ENCODE measurements at places on chromosomes 16 and 17.

GRCh38 chr16:78022347-78023060 is at the start of gene CLEC3A:
CLEC3A (plus strand) TSS chr16:78022548; CDS start chr16:78022627, 79 bp downstream.
- DNase-seq: no peak

DNA sequence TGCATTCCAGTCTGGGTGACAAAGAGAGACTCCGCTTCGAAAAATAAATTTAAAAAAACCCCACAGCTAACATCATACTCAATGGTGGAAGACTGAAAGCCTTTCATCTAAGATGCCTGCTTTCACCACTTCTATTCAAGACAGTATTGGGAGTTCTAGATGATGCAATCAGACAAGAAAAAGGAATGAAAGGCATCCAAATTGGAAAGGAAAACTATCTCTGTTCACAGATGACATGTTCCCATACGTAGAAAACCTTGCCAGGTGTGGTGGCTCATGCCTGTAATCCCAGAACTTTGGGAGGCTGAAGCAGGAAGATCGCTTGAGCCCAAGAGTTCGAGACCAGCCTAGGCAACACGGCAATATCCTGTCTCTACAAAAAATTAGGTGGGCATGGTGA is 31.1 kb downstream of the RANBP10 start:
- no peak for DNase-seq

- DNase-seq: no peak
Observed at GRCh38 chr17:49069585-49070273, 62.8 kb upstream of the B4GALNT2 start.

GRCh38 chr17:22569459-22570143 is 877.3 kb downstream of the KCNJ18 start:
- DNase-seq: no peak

DNA sequence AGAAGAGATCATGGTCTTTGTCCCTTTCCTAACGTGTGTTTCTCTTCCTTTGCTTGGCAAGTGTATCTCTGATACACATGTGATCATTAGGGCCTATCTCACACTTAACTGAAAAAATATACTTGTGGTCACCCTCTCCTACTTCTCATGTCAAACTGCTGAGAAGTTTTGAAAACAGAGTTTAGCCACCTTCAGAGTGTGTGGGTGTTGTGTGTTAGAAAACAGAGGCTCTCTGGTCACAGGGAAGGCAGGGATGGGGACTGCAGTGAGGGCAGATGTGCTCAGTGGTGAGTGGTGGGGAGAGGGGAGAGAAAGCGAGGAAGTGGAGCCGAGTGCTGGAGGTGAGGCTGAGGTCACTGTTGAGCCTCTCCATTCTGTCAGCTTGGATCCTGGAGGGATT is 29.4 kb downstream of the GRB7 start:
- DNase-seq: no peak

GRCh38 chr17:82863383-82863940 is 23.6 kb upstream of the ZNF750 start:
- DNase-seq: no peak

DNA sequence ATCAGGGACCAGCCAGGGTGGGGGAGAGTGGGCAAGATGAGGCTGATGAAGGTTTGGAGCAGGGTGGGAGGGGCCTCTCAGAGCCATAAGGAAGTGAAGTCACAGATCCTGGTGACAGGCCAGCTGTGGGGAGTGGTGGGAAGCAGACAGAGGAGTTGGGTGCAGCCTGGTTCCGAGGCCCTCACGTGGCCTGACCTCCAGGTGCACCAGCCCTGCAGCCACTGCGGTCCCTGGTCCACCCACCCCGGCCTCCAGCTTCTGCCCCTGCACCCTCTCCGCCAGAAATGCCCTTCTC is 3.9 kb upstream of the ZFPM1 start:
- DNase-seq: peak; percentile 54

- DNase-seq: no peak
Observed at GRCh38 chr17:79587421-79587820, 23.4 kb downstream of the RBFOX3 start.

GRCh38 chr16:14125000-14125681 is 54.0 kb downstream of the MRTFB start:
- peak; percentile 42 for DNase-seq

GRCh38 chr16:65495106-65495505 is 373.2 kb upstream of the CDH11 start:
- no peak for DNase-seq

GRCh38 chr17:1384905-1385435 is 15.1 kb downstream of the YWHAE start:
- no peak for DNase-seq

DNA sequence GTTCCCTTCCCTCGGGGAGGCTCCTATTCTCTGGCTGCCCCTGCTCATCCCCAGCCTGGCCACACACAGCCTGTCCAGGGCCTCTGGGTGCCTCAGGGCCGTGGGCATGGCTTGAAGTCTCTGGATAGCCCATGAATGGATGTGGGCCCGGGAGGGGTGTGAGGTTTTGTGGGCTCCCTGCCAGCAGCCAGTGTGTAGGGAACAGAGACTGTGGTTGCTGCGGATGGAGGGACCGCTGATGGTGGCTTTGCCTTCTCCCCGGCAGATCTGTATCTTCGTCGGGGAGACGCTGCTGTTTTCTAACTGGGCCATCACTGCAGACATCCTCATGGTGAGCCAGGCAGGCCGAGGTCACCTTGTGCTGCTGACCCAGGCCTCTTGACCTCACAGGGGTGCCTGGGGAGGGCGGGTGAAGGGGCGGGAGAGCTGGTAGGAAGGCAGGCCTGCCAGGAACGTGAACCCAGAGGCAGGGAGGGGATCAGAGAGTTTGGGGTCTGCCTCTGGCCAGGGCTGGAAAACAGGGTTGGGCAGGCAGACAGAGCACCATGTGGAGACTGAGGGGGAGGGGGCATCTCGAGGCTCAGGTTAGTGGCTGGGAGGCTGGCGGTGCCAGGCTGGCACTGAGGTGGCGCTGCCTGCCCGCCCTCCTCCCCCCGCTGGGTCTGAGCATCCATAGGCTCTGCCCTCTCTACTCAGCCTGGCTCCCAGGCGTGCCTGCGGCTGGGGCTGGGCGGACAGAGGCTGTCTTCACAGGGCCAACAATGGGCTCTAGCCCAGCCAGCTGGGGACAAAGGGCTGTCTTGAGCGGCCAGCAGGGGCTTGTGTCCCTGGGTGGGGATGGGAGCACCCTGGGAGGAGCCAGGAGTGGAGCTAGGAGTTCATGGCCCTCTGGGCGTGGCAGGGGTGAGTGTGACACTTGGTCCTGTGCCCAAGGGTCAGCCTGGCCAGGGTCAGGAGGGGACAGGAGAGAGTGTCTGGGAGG is 21.4 kb downstream of the MYBBP1A start:
- DNase-seq: no peak

GRCh38 chr16:12201216-12201615 is 224.7 kb downstream of the SNX29 start:
- no peak for DNase-seq

GRCh38 chr17:67276075-67276474 is 31.1 kb upstream of the HELZ start:
- no peak for DNase-seq

GRCh38 chr17:1089915-1090314 is 89.9 kb downstream of the ABR start:
- DNase-seq: no peak
